ENCODE measurements at places on chromosomes 5 and 9.

GRCh38 chr5:94901191-94901979 is 282.9 kb downstream of the SLF1 start:
- DNase-seq = no peak

- no peak for DNase-seq
Observed at GRCh38 chr9:87676976-87677775, 48.7 kb upstream of the CTSL start.

- DNase-seq = no peak
Observed at GRCh38 chr5:172833372-172833685, 722 bp upstream of the ERGIC1 start.

DNA sequence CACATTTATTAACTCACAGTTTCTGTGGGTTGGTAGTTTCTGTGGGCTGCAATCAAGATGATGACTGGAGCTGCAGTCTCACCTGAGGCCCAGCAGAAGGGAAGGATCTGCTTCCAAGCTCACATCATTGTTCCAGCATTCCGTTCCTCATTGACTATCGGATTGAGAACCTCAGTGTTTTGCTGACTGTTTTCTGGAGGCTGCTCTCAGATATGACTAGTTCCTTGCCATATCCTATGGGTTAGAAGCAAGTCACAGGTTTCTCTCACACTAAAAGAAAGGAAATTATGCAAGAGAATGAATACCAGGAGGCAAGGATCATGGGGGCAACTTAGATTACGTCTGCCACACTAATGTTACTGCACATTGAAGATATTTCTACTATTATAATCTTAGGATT is 6.3 kb upstream of the ERAP1 start:
- DNase-seq = no peak

- DNase-seq = no peak
Observed at GRCh38 chr5:76351577-76351976, 51.5 kb upstream of the IQGAP2 start.

DNA sequence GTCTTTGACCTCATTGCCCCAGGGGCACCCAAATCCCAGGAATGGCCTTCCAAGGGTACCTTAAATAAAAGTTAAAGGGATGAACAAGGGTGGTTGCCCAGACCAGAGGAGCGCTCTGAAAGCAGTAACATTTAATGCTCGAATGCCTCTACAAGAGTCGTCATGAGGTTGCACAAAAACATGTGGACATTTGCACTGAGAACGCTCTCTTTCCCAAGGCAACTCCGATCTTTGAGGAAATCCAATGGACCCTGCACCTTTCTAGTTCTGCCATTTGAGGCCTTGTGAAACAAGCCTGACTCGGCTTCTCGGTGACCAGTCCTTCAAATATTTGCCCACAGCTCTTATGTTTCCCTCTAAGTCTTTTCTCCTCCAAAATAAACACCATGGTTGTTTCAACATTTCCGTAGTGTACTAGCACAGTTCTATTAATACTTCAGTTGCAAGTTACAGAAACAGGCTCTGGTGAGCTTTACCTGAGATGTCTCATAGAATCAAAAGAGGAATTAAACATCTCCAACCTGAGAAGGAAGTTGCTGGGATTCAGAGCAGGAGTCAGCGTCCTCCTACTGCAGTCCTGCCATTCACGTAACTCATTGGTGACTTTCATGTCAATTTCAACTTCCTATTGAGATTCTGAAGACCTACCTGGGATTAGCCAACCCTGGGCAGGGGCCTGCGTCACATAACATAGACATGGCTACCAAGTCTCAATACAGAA is 168.8 kb upstream of the RAI14 start:
- no peak for DNase-seq

DNA sequence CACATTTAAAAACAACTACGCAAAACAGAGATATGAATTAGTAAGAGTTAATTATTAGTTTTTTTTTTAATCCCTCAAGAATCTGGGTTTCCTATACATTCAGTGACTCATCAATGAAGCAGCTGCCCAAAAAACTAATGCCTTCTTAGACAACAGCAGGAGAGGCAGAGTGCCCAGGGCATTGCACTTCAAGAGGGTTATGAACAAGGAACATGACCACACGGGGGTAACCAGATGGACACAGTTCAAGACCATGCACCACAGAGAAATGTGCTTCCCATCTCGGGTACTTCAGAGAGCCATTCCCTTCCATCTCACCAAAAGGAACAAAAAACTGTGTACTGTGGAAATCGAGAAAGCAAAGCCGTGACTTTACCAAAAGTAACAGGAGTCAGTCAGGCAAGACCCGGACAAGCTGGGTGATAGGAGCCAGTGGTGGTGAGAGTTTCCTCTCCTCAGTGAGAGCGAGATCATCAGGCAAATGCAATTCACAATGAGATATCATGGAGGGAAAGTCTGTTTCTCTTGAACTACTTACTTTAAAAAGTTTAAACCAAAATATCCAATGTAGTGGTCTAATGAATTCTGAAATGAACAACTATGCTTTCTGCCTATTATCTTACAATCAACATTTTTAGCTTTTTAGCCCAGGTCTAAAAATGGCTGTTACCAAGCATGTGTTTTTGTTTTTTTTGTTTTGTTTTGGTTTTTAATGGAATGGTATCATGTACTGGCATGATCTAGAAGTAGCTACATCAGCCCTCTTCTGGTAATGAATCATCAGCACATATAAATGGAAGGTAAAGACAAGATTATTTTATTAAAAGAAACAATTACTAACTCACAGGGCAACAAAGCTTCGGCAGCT is 192.1 kb downstream of the TSSK1B start:
- no peak for DNase-seq

- no peak for DNase-seq
Observed at GRCh38 chr5:4222821-4223220, 627.2 kb downstream of the IRX1 start.

DNA sequence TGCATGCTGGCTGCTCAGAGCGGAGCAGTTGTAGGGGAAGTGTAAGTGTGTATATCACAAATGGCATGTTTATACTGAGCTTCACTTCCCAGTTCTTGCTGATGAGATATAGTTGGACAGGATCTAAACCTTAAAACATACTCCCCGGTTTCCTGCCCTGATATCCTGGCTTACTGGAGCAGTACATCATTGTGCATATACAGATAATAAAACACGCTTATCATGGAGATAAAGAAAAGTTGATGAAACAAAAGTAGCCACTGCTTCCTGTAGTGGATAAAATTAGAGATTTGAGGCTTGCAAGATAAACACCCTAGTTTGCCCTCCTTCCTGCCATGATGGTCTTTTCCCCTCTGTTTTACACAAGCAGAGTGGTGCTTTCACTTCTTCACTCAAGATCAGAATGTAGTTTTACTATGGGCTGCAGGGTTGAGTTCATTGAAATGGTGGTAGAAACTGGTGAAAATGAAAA is 15.0 kb downstream of the NPR3 start:
- no peak for DNase-seq

GRCh38 chr5:170178814-170179213 is 54.0 kb upstream of the C5orf58 start:
- no peak for DNase-seq

DNA sequence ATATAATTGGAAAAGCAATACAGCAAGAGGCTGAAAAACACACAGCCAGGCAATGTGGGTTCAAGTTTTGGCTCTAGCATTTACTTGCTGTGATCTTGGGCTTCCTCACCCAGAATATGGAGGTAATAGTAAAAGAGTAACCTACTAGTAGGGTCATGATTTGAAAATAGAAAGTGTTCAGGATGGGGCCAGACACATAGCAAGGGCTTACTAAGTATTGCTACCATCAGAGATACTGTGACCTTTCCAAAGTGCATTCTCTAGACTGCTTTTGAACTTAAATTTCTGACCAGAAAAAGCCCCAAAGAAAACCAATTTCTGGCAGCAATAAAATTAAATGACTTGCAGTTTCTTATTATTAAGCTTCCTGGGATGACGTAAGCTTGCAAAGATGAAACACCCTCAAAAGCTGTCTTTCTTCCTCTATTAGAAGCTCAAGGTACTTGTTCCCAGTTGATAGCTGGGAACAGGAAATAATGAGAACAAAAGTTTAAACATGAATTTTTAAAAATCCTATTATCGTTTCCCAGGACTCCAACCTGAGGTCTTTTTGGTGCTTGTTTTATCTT is 20.3 kb downstream of the SLC45A2 start:
- no peak for DNase-seq

GRCh38 chr5:8633259-8633658 is 764.3 kb downstream of the MTRR start:
- no peak for DNase-seq

- no peak for DNase-seq
Observed at GRCh38 chr5:122053181-122054109, 24.6 kb downstream of the LOX start.

DNA sequence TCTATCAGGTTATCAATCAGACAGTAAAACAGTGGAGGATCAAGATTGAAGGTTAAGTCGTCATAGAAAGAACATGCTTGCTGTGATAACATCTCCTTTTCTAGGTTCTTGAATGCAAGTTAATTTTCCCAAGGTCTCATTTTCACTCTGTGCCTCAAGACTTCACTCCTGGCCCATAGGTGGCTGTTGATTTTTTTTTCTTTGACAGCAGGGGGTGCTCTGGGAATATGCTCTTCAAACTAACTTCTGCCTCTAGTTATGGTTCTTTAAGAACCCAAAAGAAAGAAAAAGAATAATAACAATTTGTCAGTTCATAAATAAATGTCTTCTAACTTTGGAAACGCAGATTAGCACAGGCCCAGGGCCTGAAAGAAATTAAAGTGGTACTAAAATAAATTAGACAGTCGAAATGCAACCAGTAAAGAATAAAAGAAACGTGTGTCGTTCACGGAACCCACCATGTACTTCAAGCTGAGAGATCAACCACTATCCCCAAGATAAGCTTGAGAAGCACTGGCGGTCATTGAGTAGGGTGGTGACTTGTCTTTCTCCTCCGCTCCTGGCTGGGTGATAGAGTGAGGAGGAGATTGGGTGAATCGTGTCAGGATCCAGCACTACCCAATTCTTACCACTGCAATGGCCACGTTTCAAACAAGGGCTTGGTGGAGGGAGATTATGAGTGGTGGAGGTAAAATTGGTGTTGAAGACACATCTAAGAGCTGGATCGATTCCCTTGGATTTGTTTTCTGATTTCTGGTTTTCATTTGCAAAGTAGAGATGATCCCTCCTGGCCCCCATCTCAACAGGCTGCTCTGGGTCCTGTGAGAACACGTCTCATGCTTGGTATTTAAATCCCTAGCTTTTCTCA is 93.4 kb upstream of the IRX4 start:
- DNase-seq = no peak

GRCh38 chr5:17217493-17218352 is at the start of gene BASP1:
TSS of gene BASP1 (plus strand) at chr5:17217631. CDS start at chr5:17275217, 57,586 bp downstream.
- no peak for DNase-seq

GRCh38 chr5:126309860-126310259 is 113.3 kb upstream of the GRAMD2B start:
- DNase-seq = no peak

DNA sequence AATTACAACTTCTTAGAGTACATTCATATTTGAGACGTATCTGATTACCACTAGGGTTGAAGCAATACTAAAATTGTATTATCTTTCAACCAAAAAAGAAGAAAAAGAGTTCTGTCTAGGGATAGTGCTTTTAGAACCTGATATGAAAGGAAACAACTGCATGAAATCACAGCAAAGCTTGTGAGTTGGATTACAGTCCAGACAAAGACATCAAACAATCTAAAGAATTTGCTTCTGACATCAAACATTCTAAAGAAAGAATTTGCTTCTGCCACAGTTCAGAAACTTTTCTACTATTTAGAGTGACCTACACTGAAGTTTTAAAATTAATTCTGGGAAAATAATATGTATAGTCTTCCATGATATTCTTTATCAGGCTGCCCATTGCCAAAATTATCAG is 1141.1 kb upstream of the ACO1 start:
- DNase-seq = no peak

- DNase-seq = no peak
Observed at GRCh38 chr5:94544031-94544650, 74.3 kb downstream of the KIAA0825 start.

- no peak for DNase-seq
Observed at GRCh38 chr5:59093329-59093728, 510.5 kb downstream of the RAB3C start.

DNA sequence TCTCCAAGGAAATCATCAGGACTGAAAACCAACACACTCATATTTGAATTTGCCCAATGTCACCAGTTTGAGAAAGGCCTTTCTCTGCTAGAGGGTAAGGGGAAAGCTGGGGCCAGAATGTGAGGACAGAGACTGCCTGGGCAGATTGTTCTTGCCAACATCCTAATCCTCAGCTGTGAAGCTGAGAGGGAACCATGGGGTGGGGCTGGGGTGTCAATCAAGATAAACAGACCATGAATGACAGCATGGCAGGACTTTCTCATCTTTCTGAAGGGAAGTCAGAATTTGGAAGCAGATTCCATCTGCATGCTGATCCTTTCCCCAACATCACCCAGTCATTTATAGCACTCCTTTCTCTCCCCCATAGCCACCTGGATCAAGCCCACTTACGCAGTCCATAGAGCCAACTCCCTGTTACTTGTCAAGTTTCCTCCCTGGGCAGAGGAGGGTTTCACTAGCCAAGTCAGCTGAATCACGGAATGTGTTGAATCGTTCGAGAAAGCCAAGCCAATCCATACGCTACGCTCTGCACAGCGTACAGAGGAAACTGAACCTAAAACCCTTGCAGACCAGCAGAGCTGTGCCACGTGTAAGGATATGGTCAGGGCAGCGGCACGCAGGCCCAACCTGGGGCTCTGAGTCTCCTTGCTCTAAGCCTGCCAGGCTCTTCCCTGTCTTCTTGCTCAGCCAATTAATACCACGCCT is 14.9 kb downstream of the GLDC start:
- no peak for DNase-seq

- no peak for DNase-seq
Observed at GRCh38 chr5:30398423-30398822, 795.1 kb upstream of the CDH6 start.

DNA sequence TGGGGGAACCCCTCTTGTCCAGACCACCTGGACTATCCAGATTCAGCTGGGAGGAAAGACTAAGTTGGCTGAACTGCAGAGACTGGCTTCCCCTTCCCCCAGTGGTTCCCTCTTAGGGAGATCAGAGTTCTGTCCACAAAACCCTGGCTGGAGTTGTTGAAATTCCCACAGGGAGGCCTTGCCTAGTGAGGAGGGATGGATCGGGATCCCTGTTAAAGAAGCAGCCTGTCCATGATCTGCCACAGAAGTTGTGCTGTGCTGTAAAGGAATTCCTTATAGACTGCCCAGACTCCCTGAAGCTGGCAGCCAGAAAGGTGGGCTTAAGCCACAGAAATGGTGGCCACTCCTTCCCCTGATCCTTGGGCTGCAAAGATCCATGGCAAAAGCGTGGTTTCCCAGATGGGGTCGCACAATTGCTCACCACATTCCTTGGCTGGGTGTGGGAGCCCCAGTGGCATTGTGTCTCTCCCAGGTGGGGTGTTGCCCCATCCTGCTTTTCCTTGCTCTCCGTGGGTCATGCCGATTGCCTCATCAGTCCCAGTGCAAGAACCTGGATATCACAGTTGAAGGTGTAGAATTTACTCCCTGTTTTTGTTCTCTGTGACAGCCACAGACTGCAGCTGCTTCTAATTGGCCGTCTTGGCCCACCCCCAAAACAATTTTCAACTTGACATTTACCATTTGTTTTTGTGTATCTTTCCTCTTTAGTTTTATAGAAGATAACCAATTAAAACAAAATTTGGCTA is 342.4 kb downstream of the FGF10 start:
- no peak for DNase-seq

Data from stimulated activated CD8-positive, alpha-beta memory T cell treated with anti-CD3 and anti-CD28 coated beads, Interleukin-15, amount 100 ng/mL, for 24 hours (primary cell).